G401 (cell line): ENCODE measurements at places on chromosomes 6 and 20. TPM values are rescaled to one million over a fixed set of nuclear protein-coding genes. Genes with fewer than 3 reads are reported as not detected.

- peak; percentile 93 for DNase-seq
These were observed 10.6 kb upstream of the CCN6 start for GRCh38 chr6:112043032-112044007.

DNA sequence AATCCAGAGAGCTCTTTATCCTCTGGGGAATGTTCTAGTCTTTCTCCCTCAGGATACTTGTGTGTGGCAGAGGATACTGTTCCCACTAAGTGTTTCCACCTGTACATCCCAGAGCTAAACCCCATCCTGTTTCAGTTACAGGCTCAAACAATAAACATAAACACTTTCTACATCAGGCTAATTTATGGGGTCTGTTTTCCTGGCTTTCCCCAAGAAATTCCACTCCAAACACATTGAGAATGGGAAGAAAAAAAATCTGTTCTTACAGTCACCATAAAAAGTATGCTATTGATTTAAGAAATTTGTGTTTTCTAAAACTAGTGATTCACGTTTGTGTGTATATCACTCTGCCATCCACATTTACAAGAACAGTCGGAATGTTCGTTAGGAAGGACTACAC, 293.9 kb upstream of the FOXQ1 start:
- DNase-seq = no peak

DNA sequence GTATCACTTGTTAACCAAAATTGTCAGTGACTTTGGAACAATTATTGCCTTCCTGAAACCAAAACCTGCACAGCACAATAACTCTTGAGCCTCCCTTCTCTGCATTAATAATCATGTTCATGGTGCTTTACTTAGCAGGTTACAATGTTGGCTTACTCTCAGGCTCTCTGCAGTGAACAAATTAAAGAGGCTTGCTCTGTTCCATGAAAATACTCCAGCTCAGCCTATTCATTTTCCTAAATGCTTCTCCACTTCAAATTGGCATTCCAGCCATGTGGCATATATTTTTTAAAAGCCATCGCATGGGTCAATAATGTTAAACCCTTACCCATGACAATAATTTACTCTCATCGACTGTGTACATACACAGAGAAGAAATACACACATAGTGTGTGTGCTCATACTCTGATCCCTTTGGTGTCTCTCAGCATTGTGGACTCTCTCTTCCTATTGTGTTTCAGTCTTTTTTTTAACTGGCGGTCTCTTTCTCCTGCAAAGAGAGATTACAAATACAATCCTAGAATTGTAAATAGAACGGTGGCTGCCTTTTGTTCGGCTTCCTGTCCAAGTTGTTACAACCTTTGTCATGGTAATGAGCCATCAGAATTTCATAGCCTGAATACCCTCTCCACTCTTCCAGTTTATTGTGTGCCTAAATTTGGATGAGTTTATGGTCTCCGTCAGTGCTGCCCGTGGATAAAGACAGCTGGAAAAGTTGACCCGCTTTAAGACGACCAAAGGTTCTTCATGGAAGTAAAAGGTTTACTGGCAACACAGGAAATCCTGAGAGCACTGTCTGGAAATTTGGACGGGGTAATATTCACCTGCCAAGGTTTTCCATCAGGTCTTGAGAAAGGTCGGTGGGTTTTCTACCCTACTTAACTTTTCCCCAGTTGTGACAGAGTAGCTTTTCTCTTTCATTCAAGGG, 263.6 kb downstream of the CD83 start:
- DNase-seq = no peak

DNA sequence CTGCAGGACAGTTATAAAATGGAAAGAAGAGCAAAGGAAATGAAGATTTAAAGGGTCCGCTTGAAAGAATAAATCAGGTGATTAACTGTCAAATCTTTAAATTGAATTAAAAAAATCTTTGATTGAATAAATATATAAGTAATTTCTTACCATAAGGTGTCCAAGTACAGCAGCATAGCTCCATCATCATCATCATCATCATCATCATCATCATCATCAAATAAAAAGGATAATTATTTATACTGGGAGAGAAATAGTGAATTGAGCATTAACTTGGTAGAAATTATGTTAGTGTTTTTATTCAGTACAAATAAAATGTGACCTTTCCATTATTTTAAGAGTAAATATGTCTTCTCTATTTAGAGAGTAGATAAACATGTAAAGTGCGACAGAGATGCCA, 745.6 kb upstream of the MARCKS start:
- DNase-seq = no peak

DNA sequence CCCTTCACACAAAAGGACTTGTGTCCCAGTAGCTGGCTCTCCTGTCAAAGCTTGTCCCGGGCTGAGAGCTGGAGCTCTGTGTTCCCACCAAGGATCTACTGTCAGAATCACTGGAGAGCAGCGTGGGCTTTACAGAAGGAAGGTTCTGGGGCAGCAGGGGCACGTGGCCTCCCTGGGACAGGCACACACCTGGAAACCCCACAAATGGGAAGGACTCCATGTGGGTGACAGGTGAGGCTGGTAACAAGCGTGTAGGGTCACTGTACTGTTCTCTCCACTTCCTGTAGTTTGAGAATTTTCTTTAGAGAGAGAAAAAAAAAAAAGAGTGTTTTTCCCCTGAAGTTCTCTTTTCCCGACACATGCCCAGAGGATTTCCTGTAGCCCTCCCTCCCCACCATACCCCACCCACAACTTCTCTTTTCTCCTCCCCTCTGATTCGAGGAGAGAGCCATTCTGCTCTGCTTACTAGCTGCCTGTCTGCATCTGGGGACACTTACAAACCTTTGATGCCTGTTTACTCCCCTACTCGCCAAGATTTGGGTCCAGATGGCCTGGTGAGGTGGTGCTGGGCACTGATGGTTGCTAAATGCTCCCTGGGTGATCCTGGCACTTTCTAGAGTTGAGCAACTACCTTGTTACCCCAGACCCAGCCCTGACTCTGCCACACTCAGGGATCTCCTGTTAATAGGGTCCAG, 84.1 kb upstream of the SIRPA start:
- peak; percentile 11 for DNase-seq

LTV1 gene
- 33.8 and 37.0 TPM in 2 replicates for total RNA-seq

GRCh38 chr6:146361128-146361924, 182.3 kb upstream of the RAB32 start:
- peak; percentile 79 for DNase-seq

ADAM33 gene
- total RNA-seq = 1.4 TPM in 1 of 2 replicates, not detected in the other

GRCh38 chr20:58714340-58714922, 21.8 kb downstream of the NPEPL1 start:
- no peak for DNase-seq

- no peak for DNase-seq
These were observed 227.1 kb downstream of the NFATC2 start for GRCh38 chr20:51315390-51315789.

DNA sequence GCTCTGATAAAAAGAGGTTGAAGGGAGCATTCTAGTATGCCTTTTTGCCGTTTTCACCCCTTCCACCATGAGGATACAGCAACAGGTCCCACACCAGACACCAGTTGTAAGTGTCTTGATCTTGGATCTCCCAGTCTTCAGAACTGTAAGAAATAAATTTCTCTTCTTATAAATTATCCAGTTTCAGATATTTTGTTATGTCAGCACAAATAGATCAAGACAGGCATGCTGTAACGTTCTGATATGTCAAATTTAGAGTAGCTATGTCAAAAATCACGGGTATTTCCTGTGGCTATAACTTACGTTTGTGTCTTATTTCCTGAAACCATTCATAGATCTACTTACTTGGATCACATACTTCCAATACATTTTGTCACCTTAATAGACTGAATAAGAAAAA, 55.9 kb upstream of the CD83 start:
- no peak for DNase-seq

DNA sequence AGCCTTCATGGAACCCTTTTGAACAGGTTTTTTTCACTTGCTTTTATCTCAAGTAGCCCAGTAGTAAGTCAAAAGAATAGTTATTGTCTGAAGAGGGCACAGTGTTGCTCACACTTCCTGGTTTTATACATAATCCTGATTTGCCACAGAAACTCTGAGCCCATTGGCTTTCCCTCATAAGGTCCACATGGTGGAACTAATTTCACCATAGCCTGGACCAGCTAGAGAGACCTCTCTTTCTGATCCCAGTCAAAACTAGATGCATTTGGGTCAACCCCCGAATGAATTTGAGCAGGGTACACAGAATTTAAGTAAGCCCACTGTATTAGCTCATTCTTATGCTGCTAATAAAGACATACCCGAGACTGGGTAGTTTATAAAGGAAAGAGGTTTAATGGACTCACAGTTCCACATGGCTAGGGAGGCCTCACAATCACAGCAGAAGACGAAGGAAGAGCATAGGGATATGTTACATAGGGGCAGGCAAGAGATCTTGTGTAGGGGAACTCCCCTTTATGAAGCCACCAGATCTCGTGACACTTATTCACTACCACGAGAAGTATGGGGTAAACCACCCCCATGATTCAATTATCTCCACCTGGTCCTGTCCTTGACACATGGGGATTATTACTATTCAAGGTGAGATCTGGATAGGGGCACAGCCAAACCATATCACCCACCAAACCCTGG, 6.2 kb downstream of the RWDD2A start:
- DNase-seq = no peak

- DNase-seq = no peak
These were observed 79.5 kb upstream of the PREP start for GRCh38 chr6:105482227-105482844.

DNA sequence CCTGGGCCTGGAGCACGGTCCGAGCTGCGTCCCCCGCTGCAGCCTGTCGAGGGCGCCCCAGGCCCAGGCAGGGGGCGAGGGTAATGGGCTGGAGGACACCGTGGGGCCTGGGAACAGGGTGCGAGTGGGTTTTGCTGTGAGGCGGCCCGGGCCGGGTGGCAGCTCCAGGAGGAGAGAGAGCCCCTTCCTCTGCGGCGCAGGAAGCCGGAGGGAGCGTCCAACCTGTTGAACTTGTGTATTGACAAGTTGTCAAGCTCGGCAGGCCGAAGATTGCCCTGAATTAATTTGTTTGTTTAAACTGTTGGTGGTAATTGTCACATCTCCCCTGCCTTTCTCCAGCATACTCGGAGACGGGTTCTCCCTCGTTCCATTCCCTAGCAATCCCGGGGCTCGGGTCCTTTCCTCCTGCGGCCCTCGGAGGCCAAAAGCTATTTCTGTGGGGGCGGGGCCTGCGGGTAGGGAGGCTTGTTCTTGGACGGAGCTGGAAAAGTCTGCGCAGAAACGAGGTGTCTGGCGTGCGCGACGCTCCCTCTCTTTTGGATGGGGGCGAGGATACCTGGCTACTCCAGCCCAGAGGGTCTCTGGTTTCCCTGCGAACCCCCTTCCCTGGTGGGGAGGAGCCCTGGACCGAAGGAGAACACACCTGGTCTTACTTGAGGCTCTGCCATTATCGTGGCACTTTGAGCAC, 9.9 kb downstream of the NR2E1 start:
- no peak for DNase-seq

- no peak for DNase-seq
These were observed 83.3 kb upstream of the NHSL1 start for GRCh38 chr6:138582573-138582972.

- no peak for DNase-seq
These were observed 8.2 kb downstream of the NOTCH4 start for GRCh38 chr6:32215617-32216016.

DNA sequence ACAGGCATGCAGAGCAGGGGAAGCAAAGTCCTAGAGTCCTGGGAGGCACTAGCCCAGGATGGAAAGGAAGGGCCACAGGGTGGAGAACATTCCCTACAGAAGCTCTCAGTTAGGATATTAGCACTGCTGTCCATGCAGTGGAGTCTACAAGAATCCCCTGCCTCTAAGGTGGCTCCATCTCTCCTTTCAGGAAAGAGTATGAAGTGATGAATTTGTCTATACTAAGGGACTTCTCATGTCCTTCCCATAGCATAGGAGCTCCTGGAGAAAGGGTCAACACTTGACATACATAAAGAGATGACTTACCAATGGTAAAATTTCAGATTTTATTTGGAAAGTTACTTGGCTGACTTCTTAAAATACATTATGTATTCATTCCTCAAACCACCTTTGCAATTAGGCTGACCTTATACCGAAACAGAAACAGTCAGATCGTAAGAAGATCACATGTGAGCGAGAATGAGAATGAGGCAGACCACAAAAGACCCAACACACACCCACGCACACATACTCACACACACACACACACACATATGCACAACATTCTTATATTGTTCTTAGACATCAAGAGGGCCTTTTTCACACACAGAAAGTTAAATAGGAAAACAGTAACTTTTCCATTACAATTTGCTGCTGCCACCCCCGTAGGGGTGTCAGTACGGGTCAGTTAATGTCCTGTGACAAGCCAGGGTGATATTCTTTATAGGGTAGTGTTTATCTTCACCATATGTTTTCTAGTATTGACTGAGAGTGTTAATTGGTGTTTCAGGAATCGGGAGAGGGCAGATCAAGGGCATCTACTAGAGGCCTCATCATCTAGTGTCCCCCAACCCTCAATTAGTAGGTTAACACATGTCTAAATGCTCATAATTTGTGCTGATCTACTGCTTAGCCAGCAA, 159.4 kb downstream of the FAXC start:
- DNase-seq = no peak

DNA sequence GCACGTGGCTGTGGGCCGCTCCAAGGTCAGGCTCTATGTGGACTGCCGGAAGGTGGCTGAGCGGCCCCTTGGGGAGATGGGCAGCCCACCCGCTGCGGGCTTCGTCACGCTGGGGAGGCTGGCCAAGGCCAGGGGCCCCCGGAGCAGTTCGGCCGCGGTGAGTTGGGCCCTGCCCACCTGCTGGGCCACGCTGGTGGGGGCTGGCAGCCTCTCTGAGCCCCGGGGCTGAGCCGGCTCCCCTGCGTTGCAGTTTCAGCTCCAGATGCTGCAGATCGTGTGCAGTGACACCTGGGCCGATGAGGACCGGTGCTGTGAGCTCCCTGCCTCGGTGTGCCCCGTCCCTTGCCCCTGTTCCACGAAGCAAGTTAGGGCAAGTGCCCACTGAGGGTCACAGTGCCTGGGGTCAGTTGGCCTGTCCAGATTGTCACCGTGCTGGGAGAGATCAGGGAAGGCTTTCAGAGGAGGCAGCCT, 27.1 kb downstream of the COL20A1 start:
- no peak for DNase-seq

B3GAT2 gene
- 0.07 and 0.43 TPM in 2 replicates for total RNA-seq

DNA sequence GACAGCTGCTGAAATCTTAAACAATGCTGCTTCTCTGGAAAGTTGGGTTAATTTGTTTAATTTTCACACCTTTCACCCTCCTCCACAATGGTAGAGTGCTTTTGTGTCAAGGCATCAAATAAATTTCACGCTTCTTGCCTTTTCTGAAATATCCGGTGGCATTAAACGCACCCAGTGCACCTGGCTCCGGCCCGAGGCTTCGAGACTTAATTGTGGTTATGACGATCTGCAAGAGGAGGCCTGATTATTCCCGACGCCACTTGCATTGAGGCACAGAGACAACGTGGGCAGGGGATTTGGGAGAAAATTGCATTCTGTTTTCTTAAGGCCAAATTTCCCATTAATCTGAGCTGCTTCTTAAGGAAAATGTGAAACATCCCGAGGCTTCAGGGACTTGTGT, 152.2 kb downstream of the CDH4 start:
- no peak for DNase-seq

DNA sequence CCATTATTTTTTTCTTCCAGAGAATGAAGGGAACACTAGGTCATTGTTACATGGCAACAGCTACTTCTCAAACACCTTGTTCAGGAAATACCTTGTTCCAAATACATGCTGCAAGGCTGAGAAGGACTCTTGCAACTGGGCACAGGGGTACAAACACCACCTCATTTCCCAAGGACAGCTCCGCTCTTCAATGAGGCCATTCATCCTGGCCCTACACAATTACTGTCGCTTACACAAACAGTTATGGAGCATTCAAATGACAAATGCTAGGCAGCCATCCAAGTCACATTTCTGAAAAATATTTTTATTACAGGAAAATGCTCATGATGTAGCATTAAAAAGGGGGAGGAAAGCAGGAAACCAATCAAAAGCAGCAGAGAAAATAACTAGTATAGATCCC, 611.9 kb downstream of the DHX35 start:
- no peak for DNase-seq
